Inflammatory macrophage treated with lipopolysaccharide for 4 hours (primary cell): ENCODE measurements at places on chromosomes 1 and 21.

DNA sequence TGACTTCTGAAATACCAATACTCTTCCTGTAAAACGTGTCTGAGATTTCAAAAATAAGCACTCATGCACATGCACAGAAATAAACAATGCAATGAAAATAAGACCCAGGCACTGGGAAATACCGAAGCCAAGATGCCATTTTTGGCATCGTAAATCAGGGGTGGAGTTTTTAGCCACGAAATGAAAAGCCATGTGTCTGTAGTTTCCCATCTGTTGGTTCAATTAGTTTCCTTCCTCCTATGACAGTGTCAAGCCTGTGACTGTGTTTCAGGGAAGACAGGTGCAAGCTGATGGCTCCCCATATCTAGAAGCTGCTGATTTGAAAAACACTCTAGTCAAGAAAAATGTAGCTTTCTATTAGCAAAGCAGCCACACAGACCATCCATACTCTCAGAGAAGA, 480.4 kb upstream of the CAMK1G start:
- no peak for DNase-seq

DNA sequence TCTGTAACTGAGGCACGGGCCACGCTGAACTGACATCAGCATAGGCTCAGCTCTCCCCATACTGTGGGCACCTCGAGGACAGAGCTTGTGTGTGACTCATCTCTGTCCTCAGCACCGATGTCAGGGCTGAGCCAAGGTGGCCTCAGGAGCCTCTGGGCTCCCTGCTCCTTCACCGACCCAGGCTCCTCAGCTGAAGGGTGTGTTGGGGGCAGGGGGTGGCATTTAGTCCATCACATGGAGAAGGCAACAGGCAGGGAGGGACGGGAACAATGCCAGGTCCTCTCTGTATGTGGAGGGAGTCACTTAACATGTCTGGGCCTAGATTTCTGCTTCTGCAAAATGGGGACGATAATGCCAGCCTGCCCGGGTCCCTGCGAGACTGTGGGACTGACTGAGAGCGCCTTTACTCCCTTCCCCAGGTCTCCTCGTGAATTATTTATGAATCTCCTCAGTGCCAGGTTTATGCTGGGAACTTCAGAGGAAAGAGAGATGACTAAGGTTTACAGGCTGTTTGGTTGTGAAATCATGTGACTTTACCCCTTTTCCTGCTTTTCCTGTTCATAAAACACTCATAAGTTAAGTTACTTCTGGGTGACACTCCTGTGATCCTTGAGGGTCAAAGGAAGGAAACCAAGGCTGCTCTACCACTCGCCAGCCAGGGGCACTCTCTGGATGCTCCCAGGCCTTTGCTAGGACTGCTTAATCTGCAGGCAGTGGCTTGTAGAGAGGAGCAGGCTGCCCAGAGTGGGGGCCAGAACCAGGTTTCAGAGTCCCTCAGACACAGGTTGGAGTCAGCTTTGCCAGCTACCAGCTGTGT, 16.2 kb downstream of the TTC39A start:
- DNase-seq, result no peak

DNA sequence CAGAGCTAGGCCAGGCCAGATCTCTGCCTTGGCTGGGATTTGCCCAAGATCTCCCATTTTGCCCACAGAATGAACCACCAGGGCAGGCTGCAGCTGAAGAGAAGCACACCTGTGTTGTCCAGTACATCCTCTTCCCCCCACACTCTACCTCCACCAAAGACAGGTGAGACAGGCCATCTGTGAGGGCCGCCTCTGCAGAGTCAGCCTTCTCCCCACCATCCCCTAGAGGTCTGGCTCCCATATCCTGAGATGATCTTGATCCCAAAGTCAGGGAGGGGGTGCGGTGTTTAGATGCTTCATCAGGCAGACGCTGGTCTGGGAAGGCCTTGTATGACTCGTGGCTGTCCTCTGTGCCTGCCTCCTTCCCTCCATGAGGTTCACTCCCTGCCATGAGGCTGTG, 28.7 kb downstream of the HYI start:
- no peak for DNase-seq

- no peak for DNase-seq
Measured at GRCh38 chr1:224980181-224980580, 50.7 kb downstream of the DNAH14 start.

DNA sequence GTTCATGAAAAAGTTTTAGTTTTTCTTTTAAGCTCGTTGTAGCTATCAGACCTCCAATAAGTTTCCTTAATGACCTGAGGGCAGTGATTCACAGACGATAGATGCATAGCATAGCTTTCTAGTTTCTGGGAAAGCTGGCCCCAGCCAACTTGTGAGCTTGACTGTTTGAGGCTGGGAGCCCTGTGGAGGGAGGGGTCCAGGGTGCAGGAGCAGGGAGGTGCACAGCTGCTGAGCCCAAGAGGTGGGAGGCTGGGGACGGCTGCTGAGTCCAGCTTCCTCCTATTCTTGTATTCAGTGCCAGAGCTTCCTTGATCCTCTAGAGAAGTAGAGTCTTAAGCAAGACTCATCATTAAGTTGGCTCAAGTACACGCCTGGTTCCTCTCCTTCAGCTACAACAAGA, 11.0 kb upstream of the AVPR1B start:
- peak; percentile 68 for DNase-seq
